ENCODE measurements at places on chromosomes 5 and 9.

DNA sequence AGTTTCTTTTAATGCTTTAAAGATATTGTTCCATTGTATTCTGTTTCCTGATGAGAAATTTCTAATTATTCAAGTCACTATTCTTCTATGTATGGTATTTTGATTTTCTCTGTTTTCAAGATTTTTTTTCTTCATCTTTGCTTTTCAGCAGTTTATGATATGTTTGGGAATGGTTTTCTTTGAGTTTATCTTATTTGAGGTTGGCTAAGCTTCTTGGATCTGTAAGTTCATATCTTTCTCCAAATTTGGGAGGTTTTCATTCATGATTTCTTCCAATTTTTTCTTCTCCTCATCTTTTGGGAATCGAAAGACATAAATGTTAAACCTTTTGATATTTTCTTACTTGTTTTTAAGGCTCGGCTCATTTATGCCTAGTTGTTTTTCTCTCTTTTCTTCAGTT, 184.9 kb downstream of the ZSWIM6 start:
- no peak for DNase-seq

GRCh38 chr9:22047596-22047995, 38.5 kb upstream of the CDKN2B start:
- DNase-seq = no peak

DNA sequence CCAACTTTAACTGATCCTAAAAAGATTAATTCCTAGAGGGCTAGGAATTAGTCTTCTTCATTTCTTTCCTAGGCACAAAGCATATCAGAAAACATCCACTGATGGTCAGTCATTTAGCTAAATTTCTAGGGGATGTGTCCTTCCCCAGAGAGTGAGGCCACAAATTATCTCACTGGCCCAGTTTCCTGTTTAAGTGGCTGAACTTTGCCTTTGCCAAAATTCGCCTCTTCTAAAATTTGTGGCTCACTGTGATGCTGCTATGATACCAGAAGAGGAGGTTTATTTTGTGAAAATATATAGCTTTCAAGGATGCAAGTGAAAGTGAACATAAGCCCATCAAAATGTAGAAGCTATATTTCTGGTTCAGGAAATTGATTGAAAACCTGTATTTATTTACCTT, 98.1 kb upstream of the FER start:
- DNase-seq = no peak

DNA sequence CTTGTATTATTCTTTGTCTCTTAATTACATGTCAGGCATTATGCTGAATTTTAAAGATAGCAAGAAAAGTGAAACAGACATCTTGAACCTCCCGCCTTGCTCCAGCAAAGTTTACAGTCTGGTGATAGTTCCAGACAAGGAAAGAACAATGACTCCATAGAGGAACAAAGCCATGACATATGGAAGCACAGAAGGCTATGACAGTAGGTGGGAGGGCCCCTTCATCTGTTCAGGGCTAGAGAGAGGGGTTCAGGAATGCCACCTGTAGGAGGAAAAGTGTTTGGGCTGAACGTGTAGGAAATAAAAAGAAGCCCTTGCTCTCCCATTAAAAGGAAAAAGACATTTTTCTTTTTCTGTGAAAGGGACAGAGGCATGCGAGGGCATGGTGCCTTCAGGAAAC, 315.6 kb downstream of the TRIM32 start:
- DNase-seq = no peak

- DNase-seq = no peak
Measured at GRCh38 chr5:175470781-175471180, 7.6 kb upstream of the SFXN1 start.

DNA sequence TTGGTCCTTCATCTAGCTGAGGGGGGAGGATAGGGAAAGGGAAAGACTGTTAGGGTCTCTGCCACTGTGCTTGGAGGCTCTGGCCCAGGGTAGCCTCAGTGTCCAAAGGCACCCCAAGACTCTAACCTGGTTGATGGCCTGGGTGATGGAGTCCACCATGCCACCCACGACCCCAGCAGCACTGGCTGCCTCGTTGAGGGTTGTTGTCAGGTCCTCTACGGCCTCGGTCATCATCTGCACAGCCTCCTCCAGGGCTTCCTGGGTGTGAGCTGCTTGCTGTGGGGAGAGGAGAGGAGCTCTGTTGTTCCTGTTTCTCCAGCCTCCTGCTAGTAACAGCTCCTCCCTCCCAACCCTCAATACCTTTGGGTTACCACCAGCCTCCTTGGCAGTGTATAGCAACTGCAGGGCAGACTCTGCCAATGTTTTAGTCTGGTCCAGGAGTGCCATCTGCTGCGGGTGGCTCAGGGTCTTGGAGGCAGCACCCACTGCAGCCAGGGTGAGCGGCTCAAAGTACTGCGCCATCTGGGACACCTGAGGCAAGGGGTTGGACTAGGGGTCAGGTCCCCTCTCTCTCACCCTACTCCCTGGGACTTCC, 16.2 kb upstream of the TPM2 start:
- DNase-seq = no peak

GRCh38 chr5:54207566-54207965, 102.8 kb downstream of the ARL15 start:
- DNase-seq = no peak

GRCh38 chr5:26877154-26877553, 161.2 kb downstream of the CDH9 start:
- DNase-seq = no peak

DNA sequence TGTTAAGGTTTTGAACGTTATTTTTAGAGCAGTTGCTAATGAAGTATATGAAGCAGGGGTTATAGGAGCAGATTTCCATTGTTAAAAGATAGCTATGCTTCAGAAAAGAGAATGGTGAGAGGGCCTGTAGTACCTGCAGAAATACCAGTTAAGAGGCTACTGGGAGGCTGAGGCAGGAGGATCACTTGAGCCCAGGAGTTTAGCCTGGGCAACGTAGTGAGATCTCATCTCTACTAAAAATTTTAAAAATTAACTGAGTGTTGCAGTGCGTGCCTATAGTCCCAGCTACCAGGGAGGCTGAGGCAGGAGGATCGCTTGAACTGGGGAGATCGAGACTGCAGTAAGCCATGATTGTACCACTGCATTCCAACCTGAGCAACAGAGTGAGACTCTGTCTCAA, 148.8 kb downstream of the ZCCHC7 start:
- DNase-seq = no peak

DNA sequence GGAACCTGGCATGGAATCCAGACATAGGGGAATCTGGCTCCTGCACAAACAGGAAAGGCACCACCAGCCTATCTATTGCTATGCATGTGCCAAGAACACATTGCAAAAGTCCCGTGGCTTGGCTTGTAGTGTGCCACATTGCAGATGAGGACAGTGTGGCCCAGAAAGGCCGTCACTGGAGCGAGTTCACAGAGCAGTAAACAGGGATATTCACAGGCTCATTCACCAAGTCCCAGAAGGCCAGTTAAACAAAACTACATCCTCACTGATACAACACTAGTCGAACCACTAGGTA, 39.6 kb upstream of the TRIM32 start:
- no peak for DNase-seq

DNA sequence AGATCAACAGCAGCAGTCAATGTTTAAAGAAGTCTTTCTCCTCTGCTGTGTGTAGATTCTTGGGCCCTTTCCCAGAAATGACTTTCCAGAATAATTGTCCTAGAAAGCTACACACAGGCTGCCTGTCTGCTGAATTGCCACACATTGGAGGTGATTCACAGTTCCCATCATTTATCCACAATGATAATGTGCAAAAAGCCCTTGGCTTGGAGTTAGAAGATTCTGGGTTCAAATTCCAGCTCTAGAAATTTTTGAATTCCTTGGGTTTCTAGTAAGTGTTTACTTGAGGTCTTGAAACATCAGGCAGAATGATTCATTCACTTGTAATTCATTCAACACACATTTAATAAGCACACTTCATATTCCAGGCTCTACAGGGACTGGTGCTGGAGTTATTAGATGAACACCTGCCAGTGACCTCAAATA, 28.6 kb upstream of the EPB41L4B start:
- no peak for DNase-seq

GRCh38 chr9:131299346-131299960, 9.9 kb downstream of the PLPP7 start:
- no peak for DNase-seq

- DNase-seq = no peak
Measured at GRCh38 chr5:38011668-38012188, 171.9 kb upstream of the GDNF start.

DNA sequence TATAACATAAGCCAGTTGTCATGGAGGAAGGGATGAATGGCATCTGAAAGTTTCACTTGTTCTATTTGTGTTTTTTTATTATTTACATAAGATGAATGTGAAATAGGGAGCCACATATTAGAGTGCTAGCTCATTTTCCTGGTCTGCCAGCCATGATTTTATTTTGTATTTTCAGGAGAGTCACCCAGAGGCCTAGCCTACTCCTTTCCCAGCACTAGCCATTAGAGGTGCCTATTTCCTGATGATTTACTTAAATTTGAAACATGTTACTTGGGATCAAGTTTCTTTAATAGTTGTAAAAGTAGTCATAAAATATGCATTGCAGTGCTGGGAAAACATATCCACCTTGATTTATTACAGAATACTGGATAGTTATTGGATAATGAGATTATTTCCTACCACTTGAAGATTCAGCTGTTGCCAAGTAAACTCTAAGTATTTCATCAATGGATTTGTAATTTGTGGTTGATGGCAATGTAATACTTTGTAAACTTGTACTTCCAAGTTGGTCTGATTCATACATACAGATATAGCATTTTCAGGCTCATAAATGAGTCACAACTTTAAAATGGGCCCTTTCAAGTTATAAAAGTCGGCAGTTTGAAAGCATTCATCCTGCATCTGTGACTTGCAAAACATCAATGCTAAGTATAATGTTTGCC, 50.8 kb downstream of the KCNN2 start:
- no peak for DNase-seq

DNA sequence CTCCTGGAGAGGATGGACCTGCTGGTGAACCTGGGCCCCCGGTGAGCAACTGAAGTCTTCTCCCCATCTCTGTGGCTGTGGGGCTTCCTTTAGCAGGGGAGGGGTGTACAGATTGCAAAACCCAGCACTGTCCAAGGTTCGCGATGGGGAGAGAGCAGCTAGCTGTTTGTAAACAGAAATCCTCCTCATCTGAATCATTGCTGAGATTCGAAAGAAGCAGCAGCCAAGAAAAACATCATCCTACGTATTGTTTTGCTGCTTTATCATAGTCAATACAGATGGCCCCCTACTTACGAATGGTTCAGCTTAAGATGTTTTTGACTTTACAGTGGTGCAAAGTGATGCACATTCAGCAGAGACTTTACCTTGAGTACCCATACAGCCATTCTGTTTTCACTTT, 80.0 kb upstream of the TGFBR1 start:
- no peak for DNase-seq

DNA sequence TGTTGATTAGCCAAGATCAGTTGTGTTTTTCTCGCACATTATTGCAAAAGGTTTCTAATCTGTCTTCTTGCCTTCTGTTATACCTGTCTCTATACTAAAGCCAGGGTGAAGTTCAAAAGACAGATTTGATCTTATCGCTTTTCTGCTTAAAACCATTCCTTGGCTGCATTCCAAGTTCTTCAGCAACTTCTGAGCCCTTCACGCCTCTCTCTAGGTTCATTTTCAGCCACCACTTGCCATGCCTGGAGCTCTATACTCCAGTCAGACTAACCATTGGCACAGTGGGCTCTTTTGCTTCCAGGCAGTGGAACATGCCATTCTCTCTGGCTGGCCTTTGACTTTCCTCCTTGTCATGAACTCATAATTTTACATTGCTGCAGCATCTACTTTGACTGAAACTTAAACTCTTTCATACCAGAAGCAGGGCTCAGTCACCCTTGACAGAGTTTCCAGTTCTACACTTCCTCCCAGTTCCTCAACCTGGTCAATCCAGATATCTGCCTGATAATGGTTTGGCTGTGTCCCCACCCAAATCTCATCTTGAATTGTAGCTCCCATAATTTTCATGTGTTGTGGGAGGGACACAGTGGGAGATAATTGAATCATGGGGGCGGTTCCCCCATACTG, 114.4 kb downstream of the SLC12A2 start:
- no peak for DNase-seq
